Small intestine (tissue), 16 donors: ENCODE measurements at places on chromosomes 4 and X. TPM values are rescaled to one million over a fixed set of nuclear protein-coding genes. Genes with fewer than 3 reads are reported as not detected.

GRCh38 chrX:2576793-2577192 is 76.0 kb upstream of the DHRSX start:
- no peaks in the 10 kb centered on the region for H3K36me3 ChIP-seq
- no peaks in the 10 kb centered on the region for H3K27me3 ChIP-seq
- no peaks in the 10 kb centered on the region for H3K4me1 ChIP-seq
- H3K4me3 ChIP-seq = no peak overlapping the region
- no peak for DNase-seq

The CD38 gene
- polyA plus RNA-seq = 2.5 TPM

DNA sequence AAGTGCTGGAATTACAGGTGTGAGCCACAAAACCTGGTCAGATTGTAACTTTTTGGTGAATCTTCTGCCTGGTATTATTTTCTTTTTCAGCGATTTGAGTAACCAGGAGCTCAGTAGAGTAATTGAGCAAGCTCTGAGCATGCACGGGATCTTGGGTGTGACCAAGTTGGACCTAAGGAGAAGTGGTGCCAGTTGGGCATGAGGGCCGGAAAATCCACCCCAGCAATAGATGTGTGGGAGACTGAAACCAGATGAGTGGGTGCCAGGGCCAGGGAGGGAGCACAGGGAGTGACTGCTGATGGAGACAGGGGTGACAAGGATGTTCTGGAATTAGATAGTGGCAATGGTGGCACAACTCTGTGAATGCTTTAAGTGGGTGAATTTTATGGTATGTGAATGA is 3.7 kb upstream of the CCNQ start:
- no peaks in the 10 kb centered on the region for H3K27me3 ChIP-seq
- no peak overlapping the region for H3K4me3 ChIP-seq
- no peak for DNase-seq
- no peaks in the 10 kb centered on the region for H3K36me3 ChIP-seq
- H3K27ac ChIP-seq = no peak overlapping the region
- H3K4me1 ChIP-seq = no peaks in the 10 kb centered on the region

DNA sequence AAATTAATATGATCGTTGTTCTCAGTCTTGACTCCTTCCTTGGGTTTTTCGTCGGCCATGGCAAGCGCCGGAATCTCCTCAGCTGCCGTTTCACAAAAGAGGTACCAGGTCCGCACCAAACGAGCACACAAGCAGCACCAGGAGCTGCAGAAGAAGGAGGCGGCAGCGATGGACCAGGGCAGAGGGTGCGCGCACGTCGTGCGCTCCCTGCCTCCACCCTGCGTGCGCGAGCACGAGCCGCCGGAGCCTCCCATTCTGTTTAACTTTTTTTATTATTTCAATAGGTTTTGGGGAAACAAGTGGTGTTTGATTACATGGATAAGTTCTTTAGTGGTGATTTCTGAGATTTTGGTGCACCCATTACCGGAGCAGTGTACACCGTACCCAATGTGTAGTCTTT is 158.2 kb downstream of the PLS3 start:
- no peaks in the 10 kb centered on the region for H3K36me3 ChIP-seq
- no peaks in the 10 kb centered on the region for H3K4me1 ChIP-seq
- DNase-seq = no peak
- H3K27ac ChIP-seq = no peak overlapping the region
- H3K4me3 ChIP-seq = no peak overlapping the region
- H3K27me3 ChIP-seq = no peaks in the 10 kb centered on the region

DNA sequence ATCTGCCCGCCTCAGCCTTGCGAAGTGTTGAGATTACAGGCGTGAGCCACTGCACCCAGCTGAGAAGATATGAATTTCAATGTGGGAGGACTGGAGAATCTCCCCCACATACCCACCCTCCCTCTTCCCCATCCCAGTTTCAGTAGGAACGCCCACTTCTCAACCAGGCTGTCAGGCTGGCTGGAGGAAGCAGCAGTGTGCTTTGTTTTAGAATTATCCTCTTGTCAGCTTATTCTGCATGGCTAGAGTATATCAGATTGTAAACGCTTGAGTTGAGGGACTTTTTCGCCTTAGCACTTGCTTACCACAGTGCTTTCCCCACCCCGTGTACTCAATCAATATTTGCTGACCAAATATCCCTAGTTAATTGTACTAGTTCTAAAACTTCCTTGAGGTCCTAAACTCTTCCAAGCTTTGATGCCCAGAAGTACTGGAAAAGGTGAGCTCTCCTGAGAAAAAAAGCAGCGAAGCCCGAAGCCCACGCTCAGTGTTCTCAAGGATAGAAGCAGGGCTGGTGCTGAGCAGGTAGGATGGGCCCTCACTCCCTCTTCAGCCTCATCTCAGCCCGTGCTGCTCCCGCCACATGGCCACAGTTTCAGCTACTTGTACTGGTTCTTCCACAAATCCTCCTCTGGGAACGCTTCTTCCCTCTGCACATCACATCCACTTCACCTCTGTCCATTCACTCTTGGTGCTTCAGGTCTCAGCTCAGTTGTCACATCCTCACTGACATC is 7.3 kb upstream of the ARHGAP10 start:
- H3K36me3 ChIP-seq = no peaks in the 10 kb centered on the region
- no peak overlapping the region for H3K27ac ChIP-seq
- no peak overlapping the region for H3K4me3 ChIP-seq
- DNase-seq = no peak
- no peaks in the 10 kb centered on the region for H3K4me1 ChIP-seq

DNA sequence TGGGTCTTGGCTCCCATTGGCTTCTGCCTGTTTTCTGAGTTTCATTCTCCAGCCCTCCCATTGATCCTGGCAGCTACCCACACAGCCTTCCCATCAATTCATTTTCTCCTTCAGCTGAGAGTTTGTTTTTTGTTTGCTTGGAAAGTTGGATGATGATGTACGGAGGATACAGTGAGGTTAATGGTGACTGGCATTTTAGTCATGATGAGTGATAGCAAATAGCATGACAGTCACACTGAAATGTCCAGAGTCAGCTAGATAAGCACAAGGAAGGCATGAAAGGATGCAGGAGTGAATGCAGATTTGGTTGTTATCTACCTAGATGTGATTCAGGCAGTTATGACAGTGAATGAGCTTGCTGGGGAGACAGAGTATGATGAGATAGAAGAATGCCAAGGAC is 30.6 kb upstream of the LCORL start:
- no peaks in the 10 kb centered on the region for H3K4me1 ChIP-seq
- H3K27ac ChIP-seq = no peak overlapping the region
- no peaks in the 10 kb centered on the region for H3K27me3 ChIP-seq
- H3K4me3 ChIP-seq = no peak overlapping the region
- DNase-seq = no peak

GRCh38 chrX:118724775-118725174 is 2.6 kb upstream of the IL13RA1 start:
- H3K36me3 ChIP-seq = no peaks in the 10 kb centered on the region
- H3K4me1 ChIP-seq = peaks cover 2% of the 10 kb centered on the region
- no peak overlapping the region for H3K4me3 ChIP-seq
- no peaks in the 10 kb centered on the region for H3K27me3 ChIP-seq
- peak overlapping the region; percentile 45 for H3K27ac ChIP-seq
- peak; percentile 63 for DNase-seq

The TMPRSS11F gene
- not detected for polyA plus RNA-seq
